ENCODE measurements at places on chromosomes 12 and 14.
A peak's percentile ranks its signal among the peaks of the same experiment; 100 is the strongest.

GRCh38 chr12:26701604-26702215 is 131.3 kb downstream of the ITPR2 start:
- DNase-seq = peak; percentile 17

GRCh38 chr12:52280796-52281560 is 6.5 kb downstream of the KRT86 start:
- no peak for DNase-seq

GRCh38 chr12:15679151-15679550 is 110.0 kb downstream of the EPS8 start:
- DNase-seq = no peak

GRCh38 chr14:102222009-102222575 is 82.4 kb downstream of the WDR20 start:
- DNase-seq = no peak

GRCh38 chr12:110531741-110532333 is 29.7 kb downstream of the RAD9B start:
- DNase-seq = no peak

GRCh38 chr14:72736786-72737559 is 156.9 kb downstream of the DPF3 start:
- DNase-seq = no peak

DNA sequence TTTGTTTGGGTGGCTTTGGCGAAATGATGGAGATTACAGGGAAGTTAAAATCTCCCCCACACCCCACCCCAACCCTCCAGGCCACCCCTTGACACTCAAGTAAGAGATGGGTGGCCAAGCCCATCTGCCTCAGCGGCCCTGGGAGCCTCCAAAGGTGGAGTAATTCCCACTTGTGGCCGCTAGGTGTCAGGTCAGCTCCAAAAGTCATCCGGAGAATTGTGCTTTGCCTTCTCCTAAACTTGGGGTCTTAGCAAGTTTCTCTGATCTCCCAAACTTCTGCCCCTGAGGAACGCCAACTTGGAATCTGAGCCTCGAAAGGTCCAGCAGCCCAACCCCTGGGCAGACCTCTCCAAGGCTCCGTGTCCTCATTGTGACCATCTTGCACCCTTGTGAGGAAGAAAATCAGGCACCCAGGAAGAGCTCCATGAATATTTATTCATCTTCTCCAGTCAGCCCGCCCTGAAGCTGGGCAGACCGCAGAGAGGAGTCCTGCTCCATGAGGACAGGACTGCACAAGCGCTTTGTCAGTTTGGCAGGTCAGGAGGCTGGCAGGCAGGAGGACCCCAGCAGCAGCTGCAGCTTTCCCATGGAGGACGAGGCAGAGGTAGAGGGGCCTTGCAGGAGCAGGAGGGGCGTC is 46.7 kb downstream of the LRRC74A start:
- peak; percentile 60 for DNase-seq

GRCh38 chr14:96745500-96746051 is 51.6 kb upstream of the VRK1 start:
- no peak for DNase-seq

DNA sequence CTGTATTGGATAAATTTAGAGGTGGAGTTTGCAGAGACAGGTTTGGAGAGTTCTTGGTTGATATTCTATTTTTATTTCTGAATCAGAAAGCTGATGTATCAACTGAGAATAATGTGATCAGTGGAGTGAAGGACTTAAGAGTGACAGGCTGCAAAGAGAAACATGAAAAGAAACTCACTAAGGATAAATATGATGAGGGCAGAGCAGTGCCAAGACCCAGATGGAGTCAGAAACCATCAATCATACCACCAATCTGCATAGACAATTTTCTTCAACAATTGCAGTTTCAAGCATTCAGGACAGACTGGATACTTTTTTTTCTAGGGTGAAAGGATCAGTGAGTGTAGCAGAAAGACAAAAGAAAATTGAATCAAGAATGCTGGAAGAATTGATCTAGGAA is 226.7 kb upstream of the NAV3 start:
- DNase-seq = no peak

GRCh38 chr14:52948836-52949235 is 2.0 kb downstream of the FERMT2 start:
- no peak for DNase-seq

GRCh38 chr14:95228240-95228639 is 70.9 kb upstream of the DICER1 start:
- no peak for DNase-seq

DNA sequence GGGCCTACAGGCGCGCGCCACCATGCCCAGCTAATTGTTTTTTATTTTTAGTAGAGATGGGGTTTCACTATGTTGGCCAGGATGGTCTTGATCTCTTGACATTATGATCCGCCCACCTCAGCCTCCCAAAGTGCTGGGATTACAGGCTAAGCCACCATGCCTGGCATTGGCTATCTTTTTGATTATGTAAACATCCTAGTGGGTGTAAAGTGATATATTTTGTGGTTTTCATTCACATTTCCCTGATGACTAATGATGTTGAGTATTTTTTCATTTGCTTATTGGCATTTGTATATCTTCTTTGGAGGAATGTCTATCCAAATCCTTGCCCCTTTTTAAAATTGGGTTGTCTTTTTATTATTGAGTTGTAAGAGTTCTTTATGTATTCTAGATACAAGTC is 16.3 kb downstream of the CREBL2 start:
- DNase-seq = no peak
